ENCODE measurements at places on chromosomes 12 and 14.

DNA sequence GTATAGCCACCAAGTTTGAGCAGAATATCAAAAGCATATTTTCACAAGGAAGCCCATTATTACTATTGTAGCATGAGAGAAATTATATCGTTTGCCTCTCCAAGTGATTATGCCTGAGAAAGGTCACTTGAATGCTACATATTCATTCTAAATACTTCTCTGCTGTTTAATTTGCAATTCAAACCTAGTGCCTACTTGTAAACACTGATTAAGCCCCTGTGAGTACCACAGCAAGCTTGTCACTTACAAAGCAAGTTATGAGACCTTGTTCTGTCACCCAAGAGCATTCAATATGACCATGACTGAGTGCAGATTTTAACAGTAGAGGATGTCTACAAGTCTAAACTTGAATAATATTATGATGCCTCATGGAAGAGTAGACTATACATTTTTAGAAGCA, 124.7 kb upstream of the SSTR1 start:
- no peak for DNase-seq

DNA sequence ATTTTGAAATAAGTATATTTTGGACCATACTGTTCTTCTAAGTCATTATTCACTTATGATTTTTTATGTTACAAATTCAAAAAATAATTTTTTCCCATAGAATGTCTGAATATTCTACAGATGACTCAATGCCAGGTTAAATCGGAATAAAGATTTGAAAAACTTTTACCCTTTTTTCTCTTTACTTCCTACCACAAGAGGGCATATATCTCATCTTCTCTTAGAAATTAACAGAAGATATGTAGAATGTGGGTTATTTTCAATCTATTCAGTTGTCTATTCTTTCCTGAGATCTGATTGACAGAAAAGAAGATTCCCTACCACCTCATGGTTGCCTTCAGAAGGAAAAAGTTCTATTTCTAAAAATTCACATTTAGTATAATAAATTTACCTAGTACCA, 53.0 kb upstream of the KITLG start:
- no peak for DNase-seq

GRCh38 chr14:53571641-53572328, 384.8 kb downstream of the BMP4 start:
- DNase-seq = peak; percentile 51

GRCh38 chr12:88253371-88253978, 111.4 kb downstream of the TMTC3 start:
- no peak for DNase-seq

DNA sequence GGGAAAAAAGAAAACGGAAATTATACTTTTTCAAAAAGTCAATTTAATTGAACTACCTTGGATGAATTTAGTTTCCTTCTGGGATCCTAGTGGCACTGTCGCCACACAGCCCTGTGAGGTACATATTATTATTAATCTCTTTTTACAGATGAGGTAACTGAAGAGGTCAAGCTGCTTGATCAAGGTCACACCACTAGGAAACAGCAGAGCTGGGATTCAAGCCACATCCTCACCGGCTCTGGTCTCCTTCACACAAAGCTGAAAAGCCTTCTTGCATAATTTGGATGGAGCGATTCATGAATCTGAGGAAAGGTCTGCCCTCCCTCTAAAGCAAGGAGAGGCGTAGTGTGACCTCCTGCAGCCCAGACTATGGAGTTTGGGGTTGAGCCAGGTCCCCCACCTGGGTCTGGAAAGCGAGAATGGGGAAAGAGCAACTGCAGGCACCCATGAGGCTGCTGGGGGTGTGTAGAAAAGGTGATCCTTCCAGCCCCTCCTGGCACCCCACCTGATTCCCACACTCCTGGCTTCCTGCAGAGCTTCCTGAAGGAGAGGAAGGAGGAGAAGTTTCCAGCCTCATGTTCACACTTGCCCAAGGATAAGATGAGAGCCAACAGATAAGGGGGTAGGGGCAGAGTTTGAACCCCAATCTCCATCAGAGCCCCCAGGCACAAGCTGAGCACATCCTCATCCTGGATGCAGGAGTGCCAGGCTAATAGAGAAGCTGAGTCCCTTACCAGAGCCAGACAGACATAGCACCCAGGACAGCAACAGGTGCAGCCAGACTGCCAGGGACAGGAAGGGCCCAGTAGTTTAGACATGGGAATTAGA, 3.9 kb upstream of the KRT79 start:
- DNase-seq = no peak

DNA sequence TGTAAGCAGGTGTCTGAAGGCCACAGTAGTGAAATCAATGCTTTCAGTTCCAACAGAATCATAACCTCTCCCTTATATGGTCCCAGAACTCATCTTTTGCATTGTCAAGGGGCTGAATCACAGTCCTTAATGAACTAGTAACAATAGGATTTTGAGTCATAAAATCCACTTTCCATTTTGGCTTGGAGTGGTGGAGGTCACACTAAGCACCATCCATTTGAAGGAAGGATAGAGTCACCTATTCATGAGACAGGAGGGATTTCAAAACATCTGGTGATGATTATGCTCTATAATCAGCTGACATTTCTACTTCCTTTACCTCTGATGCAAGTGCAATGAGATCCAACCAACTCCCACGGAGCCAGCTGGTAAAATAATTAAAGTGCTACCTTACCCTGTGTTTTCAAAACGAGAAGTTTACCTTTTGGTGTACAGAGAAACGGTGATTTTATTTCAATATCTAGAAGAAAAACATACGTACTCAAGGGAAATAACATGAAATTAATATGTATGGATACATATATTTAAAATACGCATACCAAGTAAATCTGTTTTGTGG, 59.1 kb downstream of the TMEM132D start:
- DNase-seq = no peak

DNA sequence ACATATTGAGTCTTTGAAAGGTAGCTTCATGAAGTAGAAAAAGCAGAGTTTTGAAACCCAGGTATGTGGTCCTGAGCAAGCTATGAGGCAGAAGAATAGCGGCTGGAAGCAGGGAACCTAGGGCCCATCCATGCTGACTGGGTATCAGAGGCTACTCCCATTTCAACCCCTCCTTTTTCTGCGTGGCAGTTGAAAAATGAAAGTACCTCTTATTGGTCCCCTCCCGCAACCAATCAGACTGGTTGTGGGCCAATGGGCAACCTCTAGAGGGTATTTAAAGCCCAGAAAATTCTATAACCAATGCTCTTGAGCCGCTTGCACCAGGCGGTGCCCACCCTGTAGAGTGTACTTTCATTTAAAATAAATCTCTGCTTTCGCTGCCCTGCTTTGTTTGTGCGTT, 1.6 kb upstream of the SNRPF start:
- DNase-seq = no peak

DNA sequence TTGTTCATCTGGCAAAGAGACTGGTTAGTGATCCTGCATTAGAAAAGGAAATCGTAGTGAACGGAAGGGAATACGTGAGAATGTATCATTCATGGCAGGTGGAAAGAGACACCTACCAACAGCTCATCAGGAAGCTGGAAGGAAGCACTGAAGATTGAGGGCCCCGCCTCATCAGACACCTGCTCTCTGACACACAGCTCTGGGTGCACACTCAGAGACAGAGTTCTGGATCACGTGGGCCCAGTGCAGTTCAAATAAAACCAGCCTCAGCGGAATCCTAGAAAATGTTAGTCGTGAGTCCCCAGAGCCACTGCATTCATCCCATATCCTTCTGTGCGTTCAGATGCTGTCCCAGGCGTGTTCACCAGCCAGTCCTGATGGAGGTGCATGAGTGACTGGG, 129.7 kb downstream of the GLT1D1 start:
- DNase-seq = no peak

DNA sequence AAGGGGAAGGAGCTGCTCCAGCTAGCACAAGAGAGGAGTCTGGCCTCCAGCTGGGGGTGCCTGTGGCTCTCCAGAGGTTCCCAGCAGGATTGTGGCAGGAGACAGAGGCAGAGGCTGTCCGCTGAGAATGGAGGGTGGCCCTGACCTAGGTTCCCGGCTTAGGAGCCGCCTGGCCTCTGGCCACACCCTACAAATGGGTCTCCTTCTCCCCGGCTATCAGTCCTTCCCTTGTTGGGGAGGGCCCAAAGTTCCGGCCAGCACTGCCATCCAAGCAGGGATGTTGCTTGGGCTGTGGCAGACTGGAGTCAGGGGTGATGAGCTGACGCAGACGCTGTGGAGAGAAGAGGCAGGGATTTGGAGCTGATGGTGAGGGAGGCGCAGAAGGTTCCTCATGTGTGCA, 23.1 kb downstream of the SLC6A12 start:
- no peak for DNase-seq

GRCh38 chr12:130320536-130320935, 17.2 kb upstream of the PIWIL1 start:
- no peak for DNase-seq

DNA sequence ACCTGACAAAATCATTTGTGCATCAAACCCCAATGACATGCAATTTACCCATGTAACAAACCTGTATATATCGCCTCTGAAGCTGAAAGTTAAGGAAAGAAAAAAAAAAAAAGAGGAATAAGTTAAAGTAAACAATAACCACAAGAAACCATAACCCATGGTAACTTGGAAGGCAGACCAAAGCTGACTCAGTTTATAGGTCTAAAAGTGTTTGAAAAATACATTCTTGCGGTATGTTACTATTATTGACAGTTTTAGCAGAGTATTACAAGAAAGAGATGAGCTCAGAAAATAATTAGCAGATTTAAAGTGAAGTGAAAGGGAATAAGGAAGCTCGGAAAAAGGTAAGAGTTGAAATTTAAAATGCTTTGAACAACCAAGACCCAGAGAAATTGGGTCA, 34.4 kb upstream of the MGAT4C start:
- DNase-seq = no peak

DNA sequence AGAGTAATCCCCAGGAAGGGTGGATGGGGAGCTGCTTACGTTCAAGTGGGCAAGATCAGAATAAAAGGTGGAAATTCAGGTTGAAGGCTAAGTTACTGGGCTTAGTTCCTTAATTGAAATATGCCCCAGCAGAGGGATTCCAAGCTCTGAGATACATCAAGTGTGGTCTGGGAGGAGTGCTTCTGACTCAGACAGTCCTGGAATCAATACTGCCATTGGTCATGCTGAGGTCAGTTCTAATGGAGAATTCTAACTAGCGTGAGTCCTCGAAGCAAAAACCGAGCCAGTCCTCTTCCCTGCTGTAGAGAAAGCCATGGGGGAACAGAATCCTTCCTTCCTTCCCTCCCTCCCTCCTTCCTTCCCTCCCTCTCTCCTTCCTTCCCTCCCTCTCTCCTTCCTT, 39.9 kb downstream of the NOS1 start:
- DNase-seq = no peak

DNA sequence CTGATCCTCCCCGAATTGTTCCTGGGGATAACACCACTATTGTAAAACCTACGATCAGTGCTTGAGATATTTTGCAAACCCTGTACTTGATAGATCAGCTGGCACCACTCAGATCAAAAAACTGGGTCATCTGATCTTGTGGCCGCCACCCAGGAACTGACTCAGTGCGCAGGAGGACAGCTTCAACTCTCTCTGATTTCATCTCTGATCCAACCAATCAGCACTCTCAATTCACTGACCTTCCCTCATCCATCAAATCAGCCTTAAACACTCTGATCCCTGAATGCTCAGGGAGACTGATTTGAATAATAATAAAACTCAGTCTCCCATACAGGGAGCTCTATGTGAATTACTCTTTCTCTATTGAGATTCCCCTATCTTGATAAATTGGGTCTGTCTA, 4.2 kb upstream of the XPOT start:
- no peak for DNase-seq

GRCh38 chr12:111437816-111438454, 32.2 kb downstream of the SH2B3 start:
- no peak for DNase-seq

- peak; percentile 57 for DNase-seq
Observed at GRCh38 chr12:46770501-46771183, 55.2 kb downstream of the SLC38A4 start.

DNA sequence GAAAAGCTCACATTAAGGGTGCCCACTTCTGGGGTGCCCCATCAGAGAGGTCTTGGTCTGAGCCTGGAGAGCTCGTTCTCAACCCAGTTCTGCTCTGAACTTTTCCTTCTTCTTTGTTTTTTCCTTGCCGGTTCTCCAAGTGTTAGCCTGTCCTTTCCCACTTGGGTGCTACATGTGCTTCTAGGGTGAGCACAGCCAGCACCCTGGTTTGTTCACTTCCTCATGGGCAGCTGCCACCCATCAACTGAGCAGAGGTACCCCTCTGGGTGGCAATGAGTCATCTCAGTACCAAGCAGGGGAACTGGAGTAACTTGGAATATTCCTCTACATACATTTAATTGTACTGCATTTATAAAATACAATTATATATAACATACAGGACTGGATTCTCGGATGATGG, 3.9 kb upstream of the SYNE3 start:
- no peak for DNase-seq

GRCh38 chr12:117331691-117332090, 29.7 kb downstream of the NOS1 start:
- DNase-seq = no peak
